ENCODE measurements at places on chromosomes 5 and 9.

- no peaks in the 10 kb centered on the region for H3K27me3 ChIP-seq
- no peak overlapping the region for H3K4me3 ChIP-seq
- H3K27ac ChIP-seq: no peak overlapping the region
- no peaks in the 10 kb centered on the region for H3K4me1 ChIP-seq
- no peak for DNase-seq
Measured at GRCh38 chr5:11655681-11656080, 248.6 kb downstream of the CTNND2 start.

DNA sequence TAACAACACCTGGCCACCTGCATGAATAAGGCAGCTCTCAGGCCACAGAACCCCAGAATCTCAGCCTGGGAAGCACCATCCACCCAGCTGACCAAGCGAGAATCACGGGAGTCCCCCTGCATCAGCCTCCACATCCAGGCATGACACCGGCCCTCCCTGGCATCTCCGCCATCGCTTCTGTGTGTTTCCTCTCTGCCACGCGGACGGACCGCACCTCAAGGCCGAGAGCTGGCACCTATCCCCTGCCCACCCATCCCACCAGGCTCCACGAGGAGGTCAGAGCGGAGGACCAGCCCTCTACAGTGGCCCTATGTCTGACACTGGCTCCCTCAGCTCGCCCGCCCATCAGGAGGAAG lies 134.7 kb downstream of the COL23A1 start:
- no peak for DNase-seq
- H3K27ac ChIP-seq: no peak overlapping the region
- peaks cover 15% of the 10 kb centered on the region for H3K4me1 ChIP-seq
- no peak overlapping the region for H3K4me3 ChIP-seq
- H3K27me3 ChIP-seq: peaks cover 6% of the 10 kb centered on the region

DNA sequence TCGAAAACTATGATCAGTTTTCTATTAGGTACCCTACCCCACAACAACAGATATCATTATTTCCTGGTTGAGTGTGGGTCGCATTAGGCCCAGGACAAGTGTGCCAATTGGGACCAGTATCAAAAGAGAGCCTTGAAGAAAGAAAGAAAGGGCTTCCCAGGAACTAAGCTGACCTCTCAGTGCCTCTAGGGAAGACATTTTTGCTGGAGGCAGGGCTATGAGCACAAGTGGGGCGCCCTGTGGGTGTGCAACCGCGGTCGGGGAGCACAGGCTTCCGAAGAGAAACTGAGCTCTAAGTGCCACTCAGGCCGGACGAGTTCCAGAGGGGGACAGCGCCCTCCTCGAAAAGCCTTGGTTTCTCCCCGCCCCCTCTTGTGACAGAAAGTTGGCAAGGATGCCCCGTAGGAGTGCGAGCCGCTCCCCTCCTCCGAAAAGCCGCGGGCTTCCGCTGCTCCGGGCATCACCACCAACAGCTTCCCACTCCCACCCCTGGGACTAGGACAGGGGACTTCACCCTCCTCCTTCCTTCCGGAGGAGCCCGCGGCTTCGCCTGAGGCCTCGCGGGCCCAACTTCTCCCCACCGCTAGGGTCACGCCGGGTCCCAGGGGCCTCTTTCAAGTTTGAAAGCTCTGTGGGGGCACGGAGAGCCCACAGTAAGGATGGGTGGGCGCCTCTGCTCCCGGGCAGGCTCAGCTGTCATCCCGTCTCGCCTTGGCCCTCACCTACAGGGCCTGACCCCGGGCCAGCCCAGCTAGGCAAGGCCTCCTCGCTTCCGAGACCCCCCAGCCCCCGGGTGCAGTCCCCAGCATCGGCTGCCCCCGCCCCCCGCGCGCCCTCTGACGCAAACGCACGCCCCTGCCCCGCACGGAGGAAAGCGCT lies 2.0 kb downstream of the NR2F1-AS1 start:
- peaks cover 55% of the 10 kb centered on the region for H3K4me1 ChIP-seq
- H3K4me3 ChIP-seq: no peak overlapping the region
- peaks cover 27% of the 10 kb centered on the region for H3K27me3 ChIP-seq
- DNase-seq: peak; percentile 64

- no peak overlapping the region for H3K27ac ChIP-seq
- H3K36me3 ChIP-seq: no peaks in the 10 kb centered on the region
- peaks cover 95% of the 10 kb centered on the region for H3K27me3 ChIP-seq
- peak overlapping the region; percentile 78 for H3K4me3 ChIP-seq
Measured at GRCh38 chr5:3600106-3601060, 4.8 kb downstream of the IRX1 start.

GRCh38 chr9:137194909-137195308 lies 5.6 kb downstream of the TPRN start:
- no peak overlapping the region for H3K4me3 ChIP-seq
- peaks cover 4% of the 10 kb centered on the region for H3K36me3 ChIP-seq
- peaks cover 15% of the 10 kb centered on the region for H3K4me1 ChIP-seq
- peak overlapping the region; percentile 57 for H3K27ac ChIP-seq
- no peaks in the 10 kb centered on the region for H3K27me3 ChIP-seq

GRCh38 chr5:14767735-14768507 lies 103.4 kb downstream of the OTULIN start:
- H3K4me1 ChIP-seq: peaks cover 14% of the 10 kb centered on the region
- H3K36me3 ChIP-seq: no peaks in the 10 kb centered on the region
- no peaks in the 10 kb centered on the region for H3K27me3 ChIP-seq
- H3K4me3 ChIP-seq: no peak overlapping the region
- H3K27ac ChIP-seq: no peak overlapping the region

- H3K36me3 ChIP-seq: no peaks in the 10 kb centered on the region
- no peak overlapping the region for H3K27ac ChIP-seq
- peaks cover 15% of the 10 kb centered on the region for H3K4me1 ChIP-seq
Measured at GRCh38 chr5:169695025-169695625, 58.0 kb downstream of the DOCK2 start.

DNA sequence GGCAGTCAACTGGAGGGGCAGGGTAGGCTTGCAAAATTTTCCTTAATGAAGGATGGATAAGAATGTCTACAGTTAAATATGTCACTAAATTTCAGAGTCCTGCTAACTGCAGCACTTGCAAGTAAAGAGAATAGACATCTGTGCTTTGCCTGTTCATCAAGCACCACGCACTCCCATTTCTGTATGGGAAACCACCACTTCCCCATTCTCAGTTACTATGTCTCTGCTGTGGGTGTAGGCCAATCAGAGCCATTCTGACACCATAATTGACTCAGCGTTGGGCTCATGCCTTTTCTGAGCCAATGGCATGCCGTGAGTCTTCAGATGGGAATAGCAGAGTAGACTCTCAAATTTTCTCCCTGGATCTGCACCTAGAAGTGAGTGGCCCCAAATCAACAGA lies 247.5 kb downstream of the GABRB2 start:
- H3K36me3 ChIP-seq: no peaks in the 10 kb centered on the region
- H3K27me3 ChIP-seq: no peaks in the 10 kb centered on the region
- H3K27ac ChIP-seq: no peak overlapping the region

DNA sequence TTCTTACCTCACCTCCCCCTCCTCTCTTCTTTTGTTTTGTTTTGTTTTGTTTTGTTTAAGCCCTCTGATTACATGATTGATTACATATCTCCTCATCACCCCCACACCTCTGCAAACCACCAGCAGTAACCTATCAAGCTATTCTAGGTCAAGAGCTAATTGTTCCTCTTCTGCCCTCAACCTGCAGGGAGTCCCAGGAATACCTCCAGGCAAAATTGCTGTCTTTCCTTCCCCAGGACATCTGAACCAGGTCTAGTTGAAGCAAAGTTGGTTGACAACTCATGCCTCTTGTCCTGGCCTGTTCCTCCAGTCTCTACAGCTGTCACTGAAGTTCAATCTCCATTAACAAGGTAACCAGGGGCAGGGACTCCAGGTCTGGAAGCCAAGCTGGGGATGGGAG lies 80.0 kb upstream of the PTGER4 start:
- no peaks in the 10 kb centered on the region for H3K36me3 ChIP-seq
- no peaks in the 10 kb centered on the region for H3K27me3 ChIP-seq
- H3K4me3 ChIP-seq: no peak overlapping the region
- H3K4me1 ChIP-seq: peaks cover 47% of the 10 kb centered on the region

- peaks cover 10% of the 10 kb centered on the region for H3K36me3 ChIP-seq
- no peak overlapping the region for H3K27ac ChIP-seq
- DNase-seq: no peak
- H3K27me3 ChIP-seq: no peaks in the 10 kb centered on the region
- no peak overlapping the region for H3K4me3 ChIP-seq
Measured at GRCh38 chr9:123710299-123710698, 219.6 kb downstream of the DENND1A start.

DNA sequence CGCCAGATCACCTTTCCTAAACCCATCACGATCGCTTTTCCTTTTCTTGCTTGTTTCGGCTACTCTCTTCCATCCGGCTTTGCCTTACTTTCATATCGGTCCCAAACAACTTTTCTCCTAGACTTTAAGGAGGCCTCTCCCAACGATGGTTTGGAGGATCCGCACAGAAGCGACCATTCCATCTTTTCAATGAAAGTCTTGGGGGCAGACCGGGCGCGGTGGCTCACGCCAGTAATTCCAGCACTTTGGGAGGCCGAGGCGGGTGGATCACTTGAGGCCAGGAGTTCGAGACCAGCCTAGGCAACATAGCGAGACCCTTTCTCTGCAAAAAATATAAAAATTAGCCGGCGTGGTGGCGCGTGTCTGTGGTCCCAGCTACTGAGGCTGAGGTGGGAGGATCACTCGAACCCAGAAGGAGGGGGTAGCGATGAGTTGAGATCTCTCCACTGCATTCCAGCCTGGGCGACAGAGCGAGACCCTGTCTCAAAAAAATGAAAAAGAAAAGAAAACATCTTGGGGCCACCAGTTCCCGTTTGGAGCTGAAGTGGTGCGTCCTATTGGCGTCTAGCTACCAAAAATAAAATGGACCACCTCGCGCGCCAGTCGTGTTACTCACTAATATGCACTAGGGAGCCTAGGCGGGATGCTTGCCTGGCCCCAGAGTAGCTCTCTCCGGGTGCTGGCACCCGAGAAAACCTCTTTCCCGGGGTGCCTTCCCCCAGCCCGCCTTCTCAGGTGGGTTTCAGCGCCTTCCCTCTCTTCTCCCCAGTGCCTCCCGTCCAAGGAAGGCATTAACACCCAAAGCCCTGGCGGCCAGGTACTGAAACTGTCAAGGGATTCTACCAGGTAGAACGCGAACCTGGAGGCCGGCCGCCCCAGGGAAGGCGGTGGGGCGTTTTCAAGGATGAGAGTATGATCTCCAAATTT lies 800 bp upstream of the AP3B1 start:
- DNase-seq: peak; percentile 30
- H3K4me1 ChIP-seq: peaks cover 37% of the 10 kb centered on the region
- peaks cover 18% of the 10 kb centered on the region for H3K27me3 ChIP-seq
- peaks cover 15% of the 10 kb centered on the region for H3K36me3 ChIP-seq

GRCh38 chr9:71763832-71764231 lies 4.5 kb downstream of the CEMIP2 start:
- H3K27ac ChIP-seq: no peak overlapping the region
- no peak overlapping the region for H3K4me3 ChIP-seq

DNA sequence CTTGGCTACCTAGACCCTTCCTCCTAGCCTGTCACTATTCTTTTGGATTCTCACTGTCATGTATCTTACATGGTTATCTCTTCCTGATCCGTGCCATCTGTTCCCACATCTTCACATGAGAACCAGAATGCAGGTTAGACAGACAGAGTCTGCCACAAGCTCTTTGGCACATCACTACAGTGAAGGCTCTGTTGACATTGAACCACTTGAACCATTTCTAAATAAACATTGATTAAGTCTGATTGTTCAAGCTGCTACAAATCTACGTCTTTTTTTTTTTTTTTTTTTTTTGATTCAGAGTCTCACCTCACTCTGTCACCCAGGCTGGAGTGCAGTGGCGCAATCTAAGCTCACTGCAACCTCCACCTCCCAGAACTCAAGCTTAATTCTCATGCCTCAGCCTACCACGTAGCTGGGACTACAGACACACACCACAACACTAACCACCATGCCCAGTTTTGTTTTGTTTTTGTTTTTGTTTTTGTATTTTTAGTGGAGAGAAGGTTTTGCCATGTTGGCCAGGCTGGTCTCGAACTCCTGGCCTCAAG lies 85.1 kb upstream of the LRRTM2 start:
- peaks cover 79% of the 10 kb centered on the region for H3K4me1 ChIP-seq
- no peak overlapping the region for H3K27ac ChIP-seq
- no peaks in the 10 kb centered on the region for H3K36me3 ChIP-seq

GRCh38 chr9:125508249-125508648 lies 198.8 kb downstream of the MAPKAP1 start:
- H3K4me3 ChIP-seq: no peak overlapping the region
- peaks cover 48% of the 10 kb centered on the region for H3K4me1 ChIP-seq
- no peak for DNase-seq

DNA sequence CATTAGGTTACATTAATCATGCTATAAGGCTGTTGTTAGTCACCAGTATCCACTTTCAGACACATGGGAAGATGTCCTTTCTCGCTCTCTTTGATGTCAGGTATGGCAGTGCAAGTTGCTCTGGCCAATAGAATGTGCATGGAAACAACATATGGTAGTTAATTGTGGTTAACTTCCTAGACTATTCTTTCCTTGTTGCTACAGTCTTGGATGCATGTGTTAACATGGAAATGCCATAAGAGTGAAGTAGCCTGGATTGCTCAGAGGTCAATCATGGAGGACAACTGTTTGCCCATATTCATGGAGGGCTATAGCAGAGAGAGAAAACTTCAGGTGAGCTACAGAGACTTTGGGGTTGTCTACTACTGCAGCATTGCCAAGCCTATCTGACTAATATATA lies 245.8 kb upstream of the GAS1 start:
- H3K27ac ChIP-seq: no peak overlapping the region
- no peaks in the 10 kb centered on the region for H3K36me3 ChIP-seq
- peaks cover 19% of the 10 kb centered on the region for H3K27me3 ChIP-seq
- peaks cover 19% of the 10 kb centered on the region for H3K4me1 ChIP-seq
- no peak overlapping the region for H3K4me3 ChIP-seq
- no peak for DNase-seq

DNA sequence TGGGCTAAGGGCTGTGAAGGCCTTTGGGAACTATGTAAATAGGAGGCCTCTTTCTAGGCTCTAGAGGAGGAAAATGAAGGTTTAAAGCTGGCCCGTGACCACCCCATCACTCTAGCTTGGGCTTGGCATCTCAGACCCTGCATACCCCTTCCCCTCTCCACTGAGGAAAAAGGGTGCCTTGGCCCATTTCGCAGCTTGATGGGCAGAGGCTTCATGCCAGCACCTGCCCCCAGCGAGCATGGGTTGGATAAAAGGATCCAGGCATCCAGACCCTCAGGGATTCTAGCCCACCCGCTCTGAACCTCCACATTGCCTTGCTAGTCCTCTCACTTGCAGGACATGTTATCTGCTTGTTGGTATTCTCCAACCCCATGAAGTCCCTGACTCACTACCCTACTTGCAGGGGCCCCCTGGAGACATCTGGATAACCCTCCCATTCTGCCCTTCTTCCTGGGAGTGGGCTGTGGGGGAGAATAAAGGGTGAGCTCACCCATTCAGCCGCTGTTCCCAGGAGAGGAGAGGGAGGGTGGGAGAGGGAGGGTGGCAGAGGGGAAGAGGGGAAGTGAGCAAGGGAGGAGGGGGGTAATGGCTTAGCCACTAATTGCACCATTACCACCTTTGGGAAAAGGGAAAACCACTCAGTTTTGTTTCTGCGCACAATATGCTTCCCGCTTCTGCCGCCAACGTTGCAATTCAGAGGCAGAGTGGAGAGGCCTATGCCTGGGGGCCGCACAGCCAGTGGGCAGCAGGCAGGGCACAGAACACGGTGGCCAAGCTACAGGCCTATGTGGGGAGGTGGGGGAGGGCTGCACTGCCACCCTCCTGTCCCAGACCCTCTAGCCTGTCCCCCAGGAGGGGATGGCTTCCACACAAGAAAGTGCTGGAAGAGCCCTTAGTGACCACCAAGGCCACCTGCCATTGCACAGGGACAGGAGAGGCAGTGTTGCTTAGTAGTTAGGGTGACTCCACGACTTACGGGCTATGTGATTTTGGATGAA lies 2.1 kb upstream of the CAMK2A start:
- no peak overlapping the region for H3K27ac ChIP-seq
- peaks cover 26% of the 10 kb centered on the region for H3K4me1 ChIP-seq
- DNase-seq: no peak
